ENCODE measurements at places on chromosomes 6 and 20.

DNA sequence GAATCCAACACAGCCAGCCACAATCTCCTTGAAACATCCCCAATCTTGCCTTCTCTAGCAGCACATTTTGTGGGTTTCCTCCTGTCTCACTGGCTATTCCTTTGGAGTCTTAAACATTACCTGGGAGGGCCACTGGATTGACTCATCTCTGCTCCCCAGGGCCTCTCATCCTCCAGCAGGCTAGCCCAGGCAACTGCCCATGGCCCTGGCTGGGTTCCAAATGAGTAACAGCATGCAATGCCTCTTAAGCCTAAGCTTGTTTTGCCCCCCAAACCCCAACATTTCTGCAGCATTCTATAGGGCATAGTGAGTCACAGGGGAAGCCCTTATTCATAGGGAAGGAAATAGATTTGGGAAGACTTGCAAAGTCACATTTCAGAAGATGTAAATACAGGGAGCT lies 204.9 kb downstream of the FOXA2 start:
- DNase-seq: no peak

- no peak for DNase-seq
These were observed 312.0 kb downstream of the ZFAND3 start for GRCh38 chr6:38131527-38131965.

- no peak for DNase-seq
These were observed 363.9 kb upstream of the FLRT3 start for GRCh38 chr20:14701326-14701725.

GRCh38 chr20:36613974-36614373 lies 8.4 kb downstream of the RAB5IF start:
- no peak for DNase-seq

GRCh38 chr20:63402860-63403220 lies 41.7 kb upstream of the CHRNA4 start:
- no peak for DNase-seq

GRCh38 chr6:106844930-106845329 lies 129.6 kb downstream of the CD24 start:
- DNase-seq: no peak
